ENCODE measurements at places on chromosomes 13 and 19.

GRCh38 chr13:111611651-111612050 lies 291.2 kb downstream of the TEX29 start:
- no peak for DNase-seq

DNA sequence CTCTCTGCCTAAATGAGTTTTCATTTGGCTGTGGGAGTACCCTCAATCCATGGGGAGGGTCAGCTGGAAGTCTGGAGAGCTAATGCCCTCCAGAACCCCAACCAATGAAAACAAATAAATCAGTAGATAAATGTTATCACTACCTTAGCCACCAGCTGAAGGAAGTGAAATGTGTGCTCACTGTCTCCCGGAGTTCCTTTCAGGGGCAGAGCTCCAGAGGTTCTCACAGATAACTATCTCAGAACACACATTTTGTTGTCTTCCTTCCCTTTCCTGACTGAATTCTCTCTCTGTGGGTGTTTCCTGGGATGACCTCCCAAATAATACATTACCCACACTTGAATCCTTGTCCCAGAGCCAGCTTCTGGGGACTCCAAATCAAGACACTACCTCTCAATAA lies 779.6 kb downstream of the DIAPH3 start:
- DNase-seq: no peak

DNA sequence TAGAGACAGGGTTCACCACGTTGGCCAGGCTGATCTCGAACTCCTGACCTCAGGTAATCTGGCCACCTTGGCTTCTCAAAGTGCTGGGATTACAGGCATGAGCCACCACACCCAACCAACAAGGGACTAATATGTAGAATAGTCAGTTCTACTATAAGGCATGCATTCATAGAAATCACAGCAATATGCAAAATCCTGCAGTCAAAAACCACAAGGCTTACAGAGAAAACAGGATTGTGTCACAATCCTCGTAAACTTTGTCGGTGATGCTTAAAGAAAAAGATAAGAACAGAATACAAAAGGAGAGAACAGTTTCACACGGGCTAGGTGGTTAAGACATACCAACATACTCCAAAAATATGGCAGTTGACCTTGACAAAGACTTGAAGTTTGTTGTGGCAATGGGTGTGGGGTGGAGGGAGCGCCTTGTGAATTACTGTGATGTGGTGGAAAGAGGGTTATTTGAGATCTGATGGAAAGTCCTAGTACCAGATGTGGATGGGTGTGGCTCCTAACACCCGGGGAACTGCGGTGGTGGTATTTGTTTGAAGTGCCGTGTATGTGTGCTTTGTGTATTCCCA lies 12.4 kb downstream of the NOSIP start:
- no peak for DNase-seq

DNA sequence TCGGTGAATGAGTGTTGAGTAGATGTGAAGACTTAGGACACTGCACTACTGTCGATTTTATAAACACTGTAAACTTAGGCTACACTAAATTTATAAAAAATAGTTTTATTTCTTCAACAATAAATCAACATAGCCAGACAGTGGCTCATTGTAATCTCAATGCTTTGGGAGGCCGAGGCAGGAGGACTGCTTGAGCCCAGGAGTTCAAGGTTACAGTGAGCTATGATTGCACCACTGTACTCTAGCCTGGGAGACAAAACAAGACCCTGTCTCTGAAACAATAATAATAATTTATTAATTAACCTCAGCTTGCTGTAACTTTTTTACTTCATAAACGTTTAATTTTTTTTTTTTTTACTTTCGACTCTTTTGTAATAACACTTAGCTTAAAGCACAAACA lies 34.4 kb downstream of the ATP7B start:
- no peak for DNase-seq

GRCh38 chr19:524062-524674 lies 7.4 kb upstream of the CDC34 start:
- DNase-seq: no peak

DNA sequence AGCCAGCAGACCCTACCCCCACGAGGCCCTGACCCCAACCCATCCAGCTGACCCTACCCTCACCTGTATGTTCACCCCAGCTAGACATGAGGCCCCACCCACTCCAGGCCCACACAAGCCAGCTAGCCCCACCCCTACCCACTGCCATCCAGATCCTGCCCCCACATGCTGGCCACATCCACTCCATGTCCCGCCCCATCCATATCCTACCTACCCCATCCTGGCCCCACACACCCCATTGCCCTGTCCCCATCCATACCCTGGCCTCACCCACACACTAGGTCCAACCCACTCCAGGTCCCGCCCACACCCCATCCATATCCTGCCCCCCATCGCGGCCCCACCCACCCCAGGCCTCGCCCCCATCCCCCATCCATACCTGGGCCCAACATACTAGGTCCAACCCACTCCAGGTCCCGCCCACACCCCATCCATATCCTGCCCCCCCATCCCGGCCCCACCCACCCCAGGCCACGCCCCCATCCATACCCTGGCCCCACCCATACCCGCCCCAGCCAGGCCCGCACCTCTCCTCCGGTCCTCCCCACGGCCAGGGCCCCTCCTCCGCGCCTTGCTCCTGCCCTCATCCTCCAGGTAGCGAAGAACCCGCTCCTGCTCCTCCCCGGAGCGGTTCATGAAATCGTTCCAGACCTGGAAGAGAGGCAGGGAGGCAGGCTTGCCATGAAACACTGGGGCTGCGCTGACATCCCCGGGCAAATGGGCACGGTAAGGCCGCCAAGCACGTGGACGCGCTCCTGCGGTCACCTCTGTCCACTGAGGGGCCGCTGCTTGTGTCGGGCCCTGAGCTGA lies 7.2 kb downstream of the RNU6-9 start:
- DNase-seq: no peak

Data from stimulated activated CD8-positive, alpha-beta memory T cell treated with anti-CD3 and anti-CD28 coated beads, Interleukin-15, amount 100 ng/mL, for 24 hours (primary cell).